ENCODE measurements at places on chromosomes 16 and 17.

- DNase-seq: no peak
These were observed 207.9 kb downstream of the TANC2 start for GRCh38 chr17:63173903-63174302.

DNA sequence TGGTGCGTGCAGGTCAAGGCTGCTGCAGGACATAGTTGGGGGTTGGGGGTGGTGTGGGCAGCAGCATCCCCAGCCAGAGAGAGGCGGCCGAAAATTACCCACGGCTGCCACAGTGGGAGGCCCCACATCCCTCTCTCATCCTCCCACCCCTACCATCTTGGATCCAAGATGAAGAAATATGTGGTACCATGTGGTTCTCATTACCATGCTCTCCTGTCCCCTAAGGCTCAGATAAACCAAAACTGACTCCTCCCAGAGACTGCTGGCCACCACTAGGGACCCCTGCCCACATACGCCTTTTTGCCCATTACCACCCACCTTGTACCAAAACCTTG, 120.4 kb downstream of the HIC1 start:
- DNase-seq: no peak

DNA sequence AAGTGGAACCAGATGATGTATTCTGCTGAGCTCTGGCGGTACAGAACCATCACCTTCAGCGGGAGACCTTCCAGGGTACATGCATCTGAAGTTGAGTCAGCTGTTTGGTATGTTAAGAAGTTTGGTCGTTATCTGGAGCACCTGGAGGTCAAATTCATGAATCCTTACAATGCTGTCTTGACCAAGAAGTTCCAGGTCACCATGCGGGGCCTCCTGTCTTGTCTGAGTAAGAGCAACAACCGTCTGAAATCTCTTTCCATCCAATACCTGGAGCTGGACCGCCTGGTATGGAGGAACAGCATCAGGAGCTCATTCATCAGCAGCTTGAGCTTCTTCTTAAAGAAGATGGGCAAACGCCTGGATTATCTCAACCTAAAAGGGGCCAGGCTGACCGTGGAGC, 4.0 kb downstream of the FBXO39 start:
- peak; percentile 27 for DNase-seq

DNA sequence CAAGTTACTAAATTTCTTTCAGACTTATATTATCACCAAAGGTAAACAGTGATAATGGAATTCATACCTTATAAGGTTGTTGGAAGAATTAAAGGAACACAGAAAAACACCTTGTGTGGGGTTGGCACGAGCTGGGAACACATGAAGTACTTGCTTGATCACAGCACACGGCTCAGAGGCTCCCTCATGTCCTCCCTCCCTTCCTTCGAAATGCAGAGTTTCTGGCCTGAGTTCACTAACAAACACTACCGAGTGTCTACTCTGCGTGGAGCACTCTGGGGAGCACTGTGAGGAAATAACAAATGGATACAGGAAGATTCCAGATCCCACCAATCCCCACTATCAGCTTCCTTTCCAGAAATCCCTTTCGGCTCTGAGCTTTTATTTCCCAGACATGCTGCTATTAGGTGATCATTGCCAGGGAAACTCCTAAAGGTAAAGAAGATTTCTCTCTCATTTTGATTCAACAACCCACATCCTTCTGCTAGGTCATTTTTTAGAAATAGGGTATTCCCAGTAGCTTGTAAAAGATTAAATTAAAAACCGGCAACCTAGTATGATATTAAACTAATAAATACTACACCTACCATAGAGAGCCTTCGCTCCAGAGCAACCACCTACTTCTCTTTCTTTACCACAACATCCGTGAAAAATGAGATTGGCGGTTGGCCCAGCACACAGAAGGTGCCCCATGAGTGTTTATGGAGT, 6.1 kb upstream of the HNF1B start:
- peak; percentile 65 for DNase-seq

GRCh38 chr16:13702614-13703013, 217.3 kb upstream of the ERCC4 start:
- no peak for DNase-seq

GRCh38 chr17:21184570-21184969, 29.4 kb downstream of the TMEM11 start:
- DNase-seq: no peak

- DNase-seq: no peak
These were observed 23.6 kb downstream of the RAB11FIP4 start for GRCh38 chr17:31415004-31415454.

DNA sequence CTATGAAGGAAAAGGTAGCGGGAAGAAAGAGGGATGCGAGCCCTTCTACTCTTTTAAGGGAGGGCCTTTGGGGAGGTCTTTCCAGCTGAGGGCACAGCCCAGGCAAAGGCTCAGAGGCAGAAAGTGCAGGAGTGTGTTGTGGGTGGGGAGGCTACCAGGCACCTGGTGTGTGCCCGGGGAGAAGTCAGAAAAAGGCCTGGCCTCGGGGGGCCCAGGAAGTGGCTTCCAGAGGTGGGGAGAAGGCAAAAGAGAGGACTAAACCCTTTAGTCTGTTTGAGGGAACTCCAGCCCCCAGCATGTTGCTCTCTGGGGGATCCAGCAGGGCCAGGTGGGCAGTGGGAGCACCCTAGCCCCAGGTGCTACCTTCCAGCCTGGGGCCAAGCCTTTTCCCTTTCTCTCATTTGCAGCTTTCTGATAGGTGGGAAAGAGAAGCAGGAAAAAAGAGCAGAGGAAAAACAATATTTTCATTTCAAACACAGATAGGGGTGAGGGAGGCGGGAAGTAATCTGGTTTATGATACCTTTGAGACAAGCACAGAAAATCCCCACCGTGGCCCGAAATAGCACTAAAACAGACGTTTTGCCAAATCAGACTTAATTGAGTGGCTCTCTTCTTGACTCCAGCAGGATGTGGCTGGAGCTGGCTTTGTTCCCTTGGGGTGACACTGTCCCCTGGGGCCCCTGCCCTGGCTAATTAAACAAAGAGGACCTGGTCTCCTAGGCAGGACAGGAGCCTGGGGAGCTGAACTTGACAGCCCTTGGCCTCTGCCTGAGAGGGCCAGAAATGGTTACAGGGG, 10.4 kb downstream of the RAI1 start:
- no peak for DNase-seq

DNA sequence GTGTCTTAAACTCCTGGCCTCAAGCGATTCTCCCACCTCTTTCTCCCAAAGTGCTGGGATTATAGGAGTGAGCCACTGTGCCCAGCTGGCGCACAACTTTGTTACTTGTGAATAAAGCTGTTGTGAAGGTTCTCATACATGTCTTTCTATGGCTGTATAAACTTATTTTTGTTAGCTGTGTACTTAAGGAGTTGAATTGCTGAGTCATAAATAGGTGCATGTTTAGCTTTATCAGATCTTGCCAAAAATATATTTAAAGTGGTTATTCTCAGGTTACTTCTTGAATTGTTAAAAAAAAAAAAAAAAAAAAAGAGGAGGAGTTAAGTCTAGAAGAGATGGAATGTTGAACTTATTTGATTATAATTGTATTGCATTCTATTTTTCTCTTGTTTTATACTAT, 47.6 kb upstream of the IRX3 start:
- DNase-seq: no peak

Data from RCC 7860 (cell line).